ENCODE measurements at places on chromosomes 13 and 19. TPM values are rescaled to one million over a fixed set of nuclear protein-coding genes. Genes with fewer than 3 reads are reported as not detected.

GRCh38 chr19:13063461-13064091 is 39.1 kb downstream of the LYL1 start:
- no peak for DNase-seq

DNA sequence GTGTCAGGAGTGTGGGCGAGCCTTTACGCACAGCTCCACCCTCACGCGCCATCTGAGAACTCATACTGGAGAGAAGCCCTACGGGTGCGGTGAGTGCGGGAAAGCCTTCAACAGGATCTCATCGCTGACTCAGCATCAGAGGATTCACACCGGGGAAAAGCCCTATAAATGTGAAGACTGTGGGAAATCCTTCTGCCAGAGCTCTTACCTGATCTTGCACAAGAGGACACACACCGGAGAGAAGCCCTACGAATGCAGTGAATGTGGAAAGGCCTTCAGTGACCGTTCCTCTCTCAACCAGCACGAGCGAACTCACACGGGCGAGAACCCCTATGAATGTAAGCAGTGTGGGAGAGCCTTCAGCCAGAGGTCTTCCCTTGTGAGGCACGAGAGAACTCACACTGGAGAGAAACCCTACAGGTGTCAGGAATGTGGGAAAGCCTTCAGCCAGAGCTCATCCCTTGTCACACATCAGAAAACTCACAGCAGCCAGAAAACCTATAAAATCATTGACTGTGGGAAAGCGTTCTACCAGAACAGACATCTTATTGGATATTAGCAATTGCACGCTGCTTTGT is 6.9 kb upstream of the ZNF555 start:
- no peak for DNase-seq

Gene WDR87
- not detected for total RNA-seq

DNA sequence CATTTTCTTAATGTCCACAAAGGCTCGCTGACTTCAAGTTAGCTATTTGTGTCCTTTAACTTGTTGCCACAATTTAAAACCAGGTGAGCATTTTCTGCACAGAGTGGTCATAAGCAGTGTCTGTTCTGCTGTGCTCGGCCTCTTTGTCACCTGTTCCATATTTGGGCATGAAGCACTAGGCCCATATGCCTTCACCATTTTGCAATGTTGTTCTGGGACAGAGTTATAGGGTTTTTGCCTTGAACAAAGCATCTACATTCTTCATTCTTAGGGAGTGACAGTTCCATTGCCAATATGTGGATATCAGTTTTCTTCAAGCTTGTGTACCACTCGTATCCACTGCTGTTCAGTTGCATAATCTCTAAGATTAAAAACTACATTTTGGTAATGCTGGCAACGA is 56.1 kb downstream of the LRCH1 start:
- DNase-seq, result no peak

GRCh38 chr19:47485210-47485609 is 1.2 kb upstream of the KPTN start:
- no peak for DNase-seq

DNA sequence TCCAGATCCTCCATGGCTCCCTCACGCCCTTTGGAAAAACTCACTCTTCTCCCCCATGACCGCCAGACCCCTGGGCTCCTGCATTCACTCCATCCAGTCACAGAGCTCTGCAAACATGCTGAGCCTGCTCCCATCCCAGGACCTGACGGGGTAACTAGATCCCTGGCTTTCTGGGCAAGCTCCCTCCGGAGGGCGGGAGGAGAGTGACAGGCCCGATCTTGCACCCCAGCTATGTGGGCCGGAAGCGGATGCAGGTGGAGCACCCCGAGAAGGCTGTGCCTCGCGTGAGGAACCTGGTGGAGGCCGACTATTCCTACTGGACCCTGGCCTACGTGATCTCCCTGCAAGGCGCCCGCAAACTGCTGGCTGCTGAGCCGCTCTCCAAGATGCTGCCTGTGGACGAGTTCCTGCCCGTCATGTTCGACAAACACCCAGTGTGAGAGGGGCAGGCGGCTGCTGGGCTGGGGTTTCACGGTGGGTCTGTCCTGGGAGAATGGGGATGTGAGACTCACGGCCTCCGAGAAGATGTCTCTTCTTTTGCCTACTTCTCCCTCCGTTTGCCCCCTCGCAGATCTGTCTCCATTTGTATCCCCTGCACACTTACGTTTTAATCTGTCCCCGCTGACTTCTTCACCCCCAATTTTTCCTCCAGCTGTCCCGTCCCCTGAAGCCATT is 25.2 kb downstream of the COLGALT1 start:
- DNase-seq, result no peak

DNA sequence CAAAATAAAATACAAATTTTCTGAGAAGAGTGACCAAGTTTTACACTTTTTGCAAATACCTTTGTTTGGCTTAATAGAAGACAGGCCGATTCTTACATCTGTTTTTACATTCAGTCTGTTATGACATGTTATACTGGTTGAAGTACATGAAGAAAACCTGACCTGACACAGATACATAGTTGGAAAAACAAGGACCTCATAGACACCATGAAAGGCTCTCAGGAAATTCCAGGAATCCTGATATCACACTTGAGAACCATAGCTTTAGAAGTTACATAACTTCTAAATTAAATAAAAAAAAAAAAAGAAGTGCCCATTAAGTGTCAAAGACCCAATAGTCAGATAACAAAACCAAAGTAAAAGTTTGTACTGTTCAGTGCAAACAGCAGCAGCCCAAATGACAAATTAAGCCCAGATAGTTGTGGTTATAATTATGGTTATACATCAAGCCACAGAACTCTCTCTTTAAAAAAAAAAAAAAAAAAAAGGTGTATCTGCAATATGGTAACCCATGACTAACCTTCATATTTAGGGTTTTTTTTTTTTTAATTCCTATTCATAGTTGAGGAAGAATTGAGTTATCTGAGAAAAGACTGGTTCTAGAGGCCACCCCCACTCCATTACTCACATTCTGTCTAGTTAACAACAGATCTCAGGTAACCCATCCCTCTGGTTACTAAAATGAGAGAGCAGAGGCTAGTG is 19.8 kb downstream of the RBM26 start:
- DNase-seq, result no peak

DNA sequence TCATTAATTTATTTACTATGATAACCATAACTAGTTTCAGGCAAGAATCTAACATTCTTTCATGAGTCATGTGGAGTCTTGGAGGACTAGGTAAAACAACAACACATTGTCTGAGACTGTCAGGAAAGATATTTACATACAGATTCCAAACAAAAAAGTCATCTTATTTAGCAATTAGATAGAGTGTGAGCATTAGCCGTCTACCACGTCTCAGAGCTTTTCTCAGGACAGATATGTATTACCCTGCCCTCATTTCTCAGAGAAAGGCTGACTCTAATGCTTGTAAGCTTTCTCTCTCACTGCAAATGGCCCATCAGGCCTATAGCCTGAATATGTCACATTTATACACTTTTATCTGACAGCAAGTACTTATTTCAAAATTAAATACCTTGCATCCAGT is 312.1 kb upstream of the PCDH20 start:
- no peak for DNase-seq

DNA sequence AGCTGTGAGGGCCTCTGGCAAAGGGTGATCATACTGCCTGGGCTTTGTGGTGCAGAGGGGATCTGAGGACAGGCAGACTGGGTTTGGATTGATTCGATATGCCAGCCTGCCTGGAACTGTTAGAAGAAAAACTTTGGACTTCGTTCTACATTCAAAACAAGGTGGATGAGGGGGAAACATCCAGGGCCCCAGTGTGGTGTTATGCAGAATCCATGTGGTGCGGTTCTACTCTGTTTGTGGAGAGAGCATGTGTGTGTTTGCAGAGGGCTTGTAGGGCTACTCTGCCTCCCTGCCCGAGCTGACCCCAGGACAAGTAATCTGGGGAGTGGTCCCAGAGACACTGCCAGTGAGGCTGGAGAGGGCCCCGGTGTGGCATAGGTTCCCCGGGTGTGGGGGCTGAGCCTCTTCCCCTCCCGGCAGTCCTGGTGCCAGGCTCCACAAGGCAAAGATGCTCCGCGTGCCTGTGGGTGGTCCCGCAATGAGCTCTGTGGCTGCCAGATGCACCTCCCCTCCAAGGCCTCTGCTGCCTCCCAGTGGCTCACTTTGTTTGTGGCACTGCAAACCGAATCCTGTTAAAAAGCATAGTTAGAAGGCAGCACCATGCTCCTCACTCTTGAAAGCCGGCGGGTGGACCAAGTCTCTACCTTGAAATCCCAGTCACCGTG is 22.3 kb upstream of the TFDP1 start:
- DNase-seq, result peak; percentile 62

Gene OR7C1
- not detected for total RNA-seq

GRCh38 chr19:32350987-32351348 is 5.6 kb downstream of the ZNF507 start:
- no peak for DNase-seq

DNA sequence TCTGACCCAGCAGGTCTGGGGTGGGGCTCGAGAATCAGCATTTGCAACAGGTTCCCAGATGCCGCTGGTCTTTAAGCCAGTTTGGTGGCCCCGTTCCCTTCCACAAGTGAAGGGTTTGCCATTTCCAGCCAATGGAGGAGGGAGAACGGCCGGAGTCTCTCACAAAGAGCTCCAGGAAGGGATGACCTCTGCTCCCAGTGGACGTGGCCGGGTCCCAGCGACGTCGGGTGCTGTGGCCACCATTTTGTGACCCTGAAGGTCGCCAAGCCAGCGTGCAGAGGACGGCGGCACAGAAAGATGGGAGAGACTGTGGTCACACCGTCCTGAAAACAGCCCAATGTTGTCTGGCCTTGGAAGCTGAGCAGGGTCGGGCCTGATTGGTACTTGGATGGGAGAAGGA is 8.0 kb downstream of the SHC2 start:
- DNase-seq, result no peak

DNA sequence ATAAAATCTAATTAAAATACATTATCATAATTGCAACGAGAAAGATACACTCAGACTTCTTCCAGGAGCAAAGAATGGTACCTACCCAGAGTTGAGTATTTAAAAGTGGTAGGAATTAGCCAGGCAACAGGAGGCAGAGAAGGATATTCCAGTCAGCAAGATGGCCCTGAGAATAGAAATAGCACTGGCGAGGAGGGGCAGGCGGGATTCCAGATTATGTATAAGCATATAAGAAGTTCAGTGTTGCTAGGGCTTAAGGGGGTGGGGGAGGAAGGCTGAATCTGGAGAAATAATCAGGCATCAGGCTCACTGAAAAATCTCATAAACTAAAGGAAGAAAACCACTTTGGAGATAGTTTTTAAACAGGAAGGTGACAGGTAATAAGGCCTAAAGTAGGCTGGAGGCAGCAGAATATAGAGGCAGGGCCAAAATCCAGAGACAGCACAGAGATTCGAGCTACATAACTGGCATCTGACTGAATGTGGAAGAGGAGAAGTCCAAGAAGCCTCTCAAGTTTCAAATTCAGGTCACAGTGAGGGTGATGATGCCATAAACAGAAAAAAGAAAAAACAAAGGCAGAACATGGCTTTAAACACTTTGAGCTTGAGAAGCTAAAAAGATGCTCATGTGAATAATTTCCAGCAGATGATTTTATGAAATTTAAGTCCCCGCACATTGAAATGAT is 7.5 kb downstream of the KPNA3 start:
- DNase-seq, result no peak
